ENCODE measurements at places on chromosomes 6 and 20. TPM values are rescaled to one million over a fixed set of nuclear protein-coding genes. Genes with fewer than 3 reads are reported as not detected.

The PFDN4 gene
- 26.8 TPM for total RNA-seq

The ZNF391 gene
- total RNA-seq, result 10.8 TPM

The ZFP64 gene
- 23.6 TPM for total RNA-seq

The TP53TG5 gene
- total RNA-seq, result not detected

The IRF4 gene
- 0.11 TPM for total RNA-seq

The DYNLRB1 gene
- 95.9 TPM for total RNA-seq

The PROKR2 gene
- 2.3 TPM for total RNA-seq

DNA sequence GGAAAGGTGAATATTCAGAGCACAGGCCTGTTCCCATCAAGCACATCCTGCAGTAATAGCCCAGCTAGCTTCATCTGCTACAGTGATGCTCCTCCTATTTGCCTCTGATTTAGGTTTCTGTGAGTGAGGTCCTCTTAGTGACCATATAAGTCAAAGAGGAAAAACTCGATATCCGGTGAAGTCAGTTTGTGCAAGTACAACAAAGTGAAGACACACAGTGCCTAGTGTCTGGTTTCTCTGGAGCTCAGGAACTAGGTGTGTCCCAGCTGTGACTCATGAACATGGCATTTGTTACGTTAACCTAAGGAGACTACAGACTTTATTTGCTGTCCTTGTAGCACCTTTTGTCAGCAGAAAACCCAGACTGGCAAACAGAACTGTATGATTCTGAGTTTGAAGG, 33.9 kb downstream of the EDN1 start:
- peaks cover 2% of the 10 kb centered on the region for H3K36me3 ChIP-seq
- no peaks in the 10 kb centered on the region for H3K27me3 ChIP-seq
- peak overlapping the region; percentile 3 for H3K27ac ChIP-seq
- H3K4me1 ChIP-seq, result peaks cover 21% of the 10 kb centered on the region
- DNase-seq, result no peak

DNA sequence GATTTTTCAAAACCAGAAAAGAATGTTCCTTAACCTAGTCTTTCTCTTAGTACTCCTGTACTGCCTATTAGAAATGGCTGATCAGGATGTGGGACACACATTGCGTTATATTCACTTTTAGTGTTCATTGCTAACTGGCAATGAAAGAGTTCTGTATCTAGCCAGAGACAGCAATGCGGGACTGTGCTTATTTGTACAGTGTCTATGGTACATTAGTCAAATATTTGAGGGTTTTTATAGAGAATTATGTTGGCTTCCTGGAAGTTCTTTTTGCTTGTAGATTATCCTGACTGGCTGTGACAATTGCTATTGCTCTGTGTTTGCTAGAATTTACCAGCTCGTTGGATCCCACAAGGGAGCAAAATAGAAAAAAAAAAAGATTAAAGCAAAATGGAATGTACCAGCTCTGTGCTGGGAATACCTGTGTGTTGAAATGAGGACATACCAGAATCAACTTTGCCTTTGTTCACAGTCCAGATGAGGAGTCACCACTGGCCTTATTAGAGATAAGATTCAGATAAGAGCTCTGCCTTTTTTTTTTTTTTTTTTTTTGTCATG, 22.4 kb upstream of the IFNGR1 start:
- no peaks in the 10 kb centered on the region for H3K27me3 ChIP-seq
- DNase-seq, result no peak
- H3K27ac ChIP-seq, result peak overlapping the region; percentile 60
- no peaks in the 10 kb centered on the region for H3K36me3 ChIP-seq
- no peak overlapping the region for H3K4me3 ChIP-seq

GRCh38 chr6:52497652-52498408, 77.7 kb downstream of the EFHC1 start:
- H3K4me3 ChIP-seq, result no peak overlapping the region
- DNase-seq, result no peak
- H3K27ac ChIP-seq, result no peak overlapping the region

- H3K27me3 ChIP-seq, result no peaks in the 10 kb centered on the region
- DNase-seq, result no peak
- no peaks in the 10 kb centered on the region for H3K36me3 ChIP-seq
- no peak overlapping the region for H3K4me3 ChIP-seq
- no peak overlapping the region for H3K27ac ChIP-seq
- H3K4me1 ChIP-seq, result no peaks in the 10 kb centered on the region
Observed at GRCh38 chr6:51283723-51284355, 465.2 kb downstream of the TFAP2B start.

- no peak overlapping the region for H3K27ac ChIP-seq
- DNase-seq, result no peak
- no peak overlapping the region for H3K4me3 ChIP-seq
Observed at GRCh38 chr6:679282-679681, 13.7 kb downstream of the EXOC2 start.

GRCh38 chr6:75275067-75275466, 9.5 kb downstream of the TMEM30A start:
- DNase-seq, result no peak
- H3K27ac ChIP-seq, result no peak overlapping the region
- no peak overlapping the region for H3K4me3 ChIP-seq
- no peaks in the 10 kb centered on the region for H3K27me3 ChIP-seq
- peaks cover 30% of the 10 kb centered on the region for H3K4me1 ChIP-seq
- H3K36me3 ChIP-seq, result peaks cover 49% of the 10 kb centered on the region

GRCh38 chr6:41283600-41283999, 2.9 kb downstream of the TREM1 start:
- H3K27me3 ChIP-seq, result peaks cover 11% of the 10 kb centered on the region
- peaks cover 24% of the 10 kb centered on the region for H3K4me1 ChIP-seq
- no peak overlapping the region for H3K27ac ChIP-seq
- no peaks in the 10 kb centered on the region for H3K36me3 ChIP-seq
- DNase-seq, result no peak

- no peaks in the 10 kb centered on the region for H3K36me3 ChIP-seq
- H3K4me1 ChIP-seq, result peaks cover 5% of the 10 kb centered on the region
Observed at GRCh38 chr20:18650224-18650623, 62.4 kb downstream of the DTD1 start.

- no peak overlapping the region for H3K4me3 ChIP-seq
- no peaks in the 10 kb centered on the region for H3K36me3 ChIP-seq
- DNase-seq, result no peak
- H3K27ac ChIP-seq, result no peak overlapping the region
- H3K27me3 ChIP-seq, result peaks cover 57% of the 10 kb centered on the region
- no peaks in the 10 kb centered on the region for H3K4me1 ChIP-seq
Observed at GRCh38 chr20:63158845-63159244, 57.1 kb downstream of the YTHDF1 start.

All from mesothelial cell of epicardium (in vitro differentiated cells).